ENCODE measurements at places on chromosomes 2 and 18.

GRCh38 chr2:20473128-20473527 lies 26.3 kb downstream of the RHOB start:
- no peak for DNase-seq

DNA sequence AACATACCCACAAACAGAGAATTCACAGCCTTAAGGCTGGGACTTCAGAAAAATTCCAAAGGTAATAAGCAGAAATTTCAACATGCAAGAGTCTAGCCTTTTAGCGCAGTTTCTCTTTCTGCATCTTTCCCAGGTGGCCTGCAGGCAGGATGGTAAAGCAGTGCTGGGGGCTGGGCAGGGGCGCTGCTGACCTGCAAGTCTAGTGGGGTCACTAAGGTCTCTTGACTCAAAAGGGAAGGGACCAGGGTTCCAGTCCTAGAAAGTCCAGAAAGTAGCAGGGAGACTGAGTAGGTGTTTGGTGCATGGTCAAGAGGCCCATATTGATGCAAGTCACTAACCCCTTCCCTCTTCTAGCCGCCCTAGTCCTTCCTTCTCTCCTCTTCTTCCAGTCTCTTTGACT lies 169.2 kb downstream of the TGIF1 start:
- DNase-seq, result no peak

DNA sequence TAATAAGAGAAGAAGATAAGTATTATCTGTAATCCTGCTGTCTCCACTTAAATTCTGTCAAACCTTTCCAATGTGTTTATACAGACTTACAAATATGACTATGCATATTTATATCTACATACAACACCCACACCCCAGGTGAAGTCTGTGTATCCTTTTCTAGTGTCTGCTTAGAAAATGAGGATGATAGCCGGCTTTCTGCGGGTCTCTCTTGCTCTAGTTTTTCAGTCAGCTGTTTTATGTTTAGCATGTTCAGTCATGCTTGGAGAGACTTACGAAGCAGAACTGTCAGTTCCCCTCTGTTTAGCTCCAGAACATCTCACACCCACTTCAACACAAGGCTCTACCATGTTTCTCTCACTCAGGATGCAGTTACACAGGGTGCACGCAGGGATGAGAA lies 137.3 kb upstream of the NFATC1 start:
- DNase-seq, result no peak

DNA sequence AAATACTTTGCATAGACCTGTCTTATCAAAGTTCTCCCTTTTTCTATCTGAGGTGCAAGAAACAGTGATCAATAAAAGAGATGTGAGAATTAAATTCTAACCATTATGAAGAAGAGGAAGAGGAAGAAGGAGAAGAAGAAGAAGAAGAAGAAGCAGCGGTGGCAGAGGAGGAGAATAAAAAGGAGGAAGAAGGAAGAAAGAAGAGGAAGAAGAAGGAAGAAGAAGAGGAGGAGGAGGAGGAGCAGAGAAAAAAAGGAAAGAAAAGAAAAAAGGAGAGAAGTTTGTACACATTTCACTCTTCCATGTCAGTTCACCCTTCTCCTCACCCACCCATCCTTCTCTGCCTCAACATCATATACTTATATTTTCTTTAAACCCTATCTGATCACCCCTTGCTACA lies 68.4 kb downstream of the METTL4 start:
- DNase-seq, result no peak

DNA sequence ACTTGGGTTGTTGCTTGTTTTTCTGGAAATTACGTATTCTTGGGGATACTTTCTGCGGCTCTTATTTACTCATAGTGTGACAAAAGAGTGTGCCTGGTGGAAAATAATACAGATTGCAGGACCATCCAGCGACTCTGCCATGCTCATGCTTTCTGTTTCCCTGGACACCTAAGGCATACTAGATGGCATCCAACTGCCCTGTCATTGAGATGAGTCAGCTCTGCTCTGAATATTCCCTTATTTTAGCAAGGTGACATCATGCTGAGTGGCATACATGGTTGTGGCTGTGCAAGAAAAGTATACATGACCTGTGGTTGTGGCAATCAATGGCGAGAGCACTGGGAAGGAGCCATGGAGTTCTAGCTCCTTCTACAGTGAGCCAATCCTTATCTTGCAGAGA lies 471.0 kb downstream of the TMEM182 start:
- DNase-seq, result no peak

- DNase-seq, result no peak
Measured at GRCh38 chr2:88659538-88659915, 31.9 kb upstream of the RPIA start.

Data from CD4-positive, alpha-beta T cell (primary cell).